ENCODE measurements at places on chromosomes 1 and 21.

- DNase-seq = peak; percentile 35
Observed at GRCh38 chr1:23577056-23578004, 18.0 kb upstream of the ID3 start.

- no peak for DNase-seq
Observed at GRCh38 chr21:46226920-46227599, 1.5 kb downstream of the LSS start.

GRCh38 chr1:226327761-226328162, 18.8 kb upstream of the LIN9 start:
- no peak for DNase-seq

- peak; percentile 59 for DNase-seq
Observed at GRCh38 chr21:31248598-31248997, 95.5 kb downstream of the TIAM1 start.

GRCh38 chr21:39097981-39098380, 85.3 kb downstream of the PSMG1 start:
- no peak for DNase-seq

DNA sequence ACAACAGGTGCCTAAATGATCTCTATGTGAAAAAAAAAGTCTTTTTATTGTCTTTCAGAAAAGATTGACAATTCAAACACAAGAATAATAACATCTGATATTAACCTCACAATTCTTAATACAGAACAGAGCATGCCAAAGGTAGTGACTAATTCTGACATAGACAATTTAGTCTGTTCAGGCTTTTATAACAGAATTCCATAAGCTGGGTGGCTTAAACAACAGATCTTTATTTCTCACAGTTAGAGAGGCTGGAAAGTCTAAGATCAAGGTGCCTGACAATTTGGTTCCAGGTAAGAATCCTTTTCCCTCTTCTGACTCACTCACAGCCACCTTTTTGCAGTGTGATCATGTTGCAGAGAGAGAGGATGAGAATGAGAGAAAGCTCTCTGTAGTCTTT, 27.0 kb downstream of the DPYD start:
- no peak for DNase-seq

DNA sequence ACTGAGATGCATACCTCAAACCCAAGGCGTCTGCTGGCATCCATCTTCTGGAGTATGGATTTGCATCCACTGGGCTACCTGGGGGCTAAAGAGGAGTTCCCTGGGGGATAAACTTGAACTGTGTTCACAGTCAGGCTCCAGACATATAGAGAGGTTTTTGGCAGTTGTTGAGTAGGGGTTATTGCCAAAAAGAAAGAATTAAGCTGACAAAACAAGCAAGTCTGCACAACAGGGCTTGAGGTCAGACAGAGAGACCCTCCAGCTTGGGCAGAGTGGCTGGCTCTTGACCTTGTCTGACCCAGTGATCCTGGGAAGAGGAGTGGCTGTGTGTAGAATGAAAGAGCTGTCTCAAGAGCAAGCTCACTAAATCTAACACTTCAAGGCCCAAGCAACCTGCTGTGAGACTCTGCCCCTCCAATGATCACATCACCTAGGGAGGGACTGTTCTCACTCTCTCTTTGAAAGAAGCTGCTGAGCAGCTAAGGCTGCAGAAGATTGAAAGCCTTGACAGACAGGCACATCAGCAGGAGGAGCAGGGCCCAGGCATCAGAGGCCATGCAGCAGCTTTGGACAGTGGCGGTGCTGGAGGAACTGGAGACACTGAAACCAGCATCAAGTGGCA, 61.5 kb downstream of the SYT2 start:
- DNase-seq = no peak

GRCh38 chr1:205963352-205964155, 20.3 kb upstream of the SLC26A9 start:
- no peak for DNase-seq

GRCh38 chr1:203364094-203364801, 13.3 kb upstream of the FMOD start:
- no peak for DNase-seq

GRCh38 chr1:60832367-60832766, 250.0 kb upstream of the NFIA start:
- no peak for DNase-seq

GRCh38 chr1:155049651-155050559, 1.2 kb upstream of the ADAM15 start:
- DNase-seq = no peak

DNA sequence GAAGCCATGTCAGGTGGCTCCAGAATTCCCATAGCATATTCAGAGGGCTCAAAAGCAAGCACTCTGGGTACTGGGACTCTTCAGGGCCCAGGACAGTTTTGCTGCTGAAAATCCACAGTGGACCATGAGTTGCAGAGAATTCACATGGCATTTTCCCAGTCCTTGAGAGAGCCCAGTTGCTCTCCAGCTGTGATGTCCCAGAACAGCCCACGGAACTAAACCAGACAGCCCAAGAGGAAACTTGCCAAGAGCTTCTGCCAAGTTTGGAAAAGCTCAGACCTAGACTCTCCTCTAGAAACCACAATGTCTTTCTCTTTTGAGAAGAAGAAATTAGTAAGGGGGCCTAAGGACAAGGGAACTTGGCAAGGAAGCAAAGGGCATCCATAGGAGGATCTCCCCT, 69.4 kb downstream of the RGS2 start:
- no peak for DNase-seq

DNA sequence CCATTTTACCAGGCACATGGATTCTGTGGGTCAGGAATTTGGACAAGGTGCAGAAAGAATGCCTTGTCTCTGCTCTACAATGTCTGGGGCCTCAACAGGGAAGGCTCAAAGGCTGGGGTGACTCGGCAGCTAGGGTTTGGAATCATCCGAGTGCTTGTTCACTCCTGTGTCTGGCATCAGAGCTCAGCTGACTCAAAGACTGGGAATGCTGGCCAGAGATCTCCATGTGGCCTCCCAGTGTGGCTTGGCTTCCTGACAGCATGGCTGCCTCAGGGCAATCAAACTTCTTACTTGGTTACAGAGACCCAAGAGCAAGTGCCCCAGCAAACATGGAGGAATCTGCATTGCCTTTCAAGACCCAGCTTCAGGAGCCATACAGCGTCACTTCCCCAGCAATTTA, 110.5 kb downstream of the TOMM20 start:
- peak; percentile 67 for DNase-seq

DNA sequence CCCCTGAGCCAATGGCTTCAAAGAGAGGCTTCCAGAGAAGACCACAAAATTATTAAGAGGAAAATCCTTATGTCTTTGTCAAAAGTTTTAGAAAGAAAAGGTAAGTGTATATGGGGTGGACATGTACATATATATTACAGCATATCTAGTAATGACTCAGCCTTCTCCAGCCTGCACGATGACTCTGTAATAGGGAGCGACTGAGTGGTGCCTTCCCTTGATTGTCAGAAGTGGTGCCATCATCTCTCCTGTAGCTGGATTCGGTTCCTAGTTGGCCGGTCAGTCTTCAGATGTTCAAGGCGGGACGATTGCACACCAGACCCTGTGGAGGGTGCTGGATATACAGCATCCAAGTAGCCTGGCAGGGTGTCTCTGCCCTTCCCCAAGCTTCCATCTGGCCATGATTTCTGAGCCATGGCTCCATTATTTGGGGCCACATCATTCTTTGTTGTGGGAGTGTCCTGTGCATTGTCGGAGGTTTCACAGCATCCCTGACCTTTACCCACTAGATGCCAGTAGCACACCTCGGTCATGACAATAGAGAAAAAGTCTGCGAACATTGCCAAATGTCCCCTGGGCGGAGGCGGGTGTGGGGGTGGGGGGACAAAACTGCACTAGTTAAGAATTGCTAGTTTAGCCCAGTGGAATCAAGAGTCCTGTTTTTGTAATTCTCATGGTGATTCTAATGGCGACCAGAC, 206.2 kb upstream of the KAZN start:
- DNase-seq = no peak

DNA sequence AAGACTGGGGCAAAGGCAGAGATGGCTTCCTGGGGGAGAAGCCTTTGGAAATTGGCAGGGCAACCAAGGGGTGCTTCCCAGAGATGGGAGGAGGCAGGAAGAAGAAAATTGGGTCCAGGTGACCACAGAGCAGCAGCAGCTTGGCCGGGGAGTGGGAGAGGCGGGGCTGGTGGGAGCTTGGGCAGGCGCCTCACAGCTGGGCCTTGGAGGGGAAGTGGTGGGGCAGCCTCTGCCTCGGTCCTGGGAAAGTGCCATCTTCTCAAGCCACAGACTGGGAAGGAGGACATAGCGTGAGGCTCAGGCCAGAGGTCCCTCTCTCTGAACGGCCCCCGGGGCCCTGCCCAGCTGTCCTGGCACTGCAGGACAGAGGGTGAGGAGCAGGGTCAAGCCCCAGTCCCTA, 24.0 kb upstream of the WASF2 start:
- no peak for DNase-seq

DNA sequence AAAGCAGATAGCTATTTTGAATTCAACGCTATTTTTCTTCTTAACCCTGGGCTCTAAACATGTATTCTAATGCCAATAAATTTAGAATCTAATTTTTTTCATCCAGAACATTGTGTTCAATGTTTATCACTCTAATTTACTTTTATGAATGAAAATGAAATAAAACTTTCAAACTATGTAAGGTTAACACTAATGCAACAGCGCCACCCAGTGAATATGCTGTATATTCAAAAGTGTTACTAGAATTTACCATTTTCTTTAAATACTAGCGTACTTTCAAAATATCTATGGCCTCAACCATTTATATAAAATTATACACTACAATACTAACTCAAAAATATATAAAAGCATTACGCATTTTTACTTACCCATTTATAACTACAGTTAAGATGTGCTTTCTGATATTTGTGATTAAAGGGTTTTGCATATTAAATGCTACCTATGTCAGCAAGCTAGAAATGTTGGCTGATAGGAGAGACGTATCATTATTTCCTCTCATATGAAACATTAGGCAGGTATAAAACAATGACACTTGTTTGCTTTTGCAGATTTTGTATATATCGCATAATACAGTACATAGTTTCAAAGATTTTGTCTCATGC, 5.9 kb upstream of the NUF2 start:
- DNase-seq = no peak

DNA sequence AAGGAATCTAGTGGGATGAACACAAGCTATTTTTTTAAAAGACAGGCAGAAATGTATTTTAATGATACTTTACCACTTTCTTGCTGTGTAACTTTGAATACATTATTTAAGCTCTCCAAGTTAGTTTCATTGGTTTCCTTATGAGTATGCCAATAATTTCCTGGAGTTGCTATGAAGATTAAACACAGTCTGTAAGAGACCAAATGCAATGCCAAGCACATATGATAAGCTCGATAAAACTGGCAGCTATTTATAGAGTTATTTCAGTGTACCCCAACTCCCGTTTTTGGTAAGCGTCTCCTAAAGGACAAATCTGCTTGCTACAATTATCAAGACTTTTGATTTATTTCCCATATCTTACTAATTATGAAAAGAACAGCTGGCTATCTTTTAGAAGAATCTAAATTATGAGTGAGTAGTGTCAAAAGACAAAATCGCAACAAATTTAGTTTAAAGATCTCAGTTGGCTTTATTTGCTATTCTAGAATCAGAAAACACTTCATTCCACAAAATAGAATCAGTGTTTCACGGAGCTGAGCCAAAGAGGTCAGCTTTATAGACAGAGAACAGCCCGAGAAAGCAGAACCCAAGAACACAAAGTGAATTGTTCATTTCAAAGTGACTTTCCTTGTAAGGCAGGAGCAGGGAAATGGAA, 7.2 kb upstream of the MAP10 start:
- DNase-seq = no peak

- no peak for DNase-seq
Observed at GRCh38 chr1:25011275-25011674, 81.2 kb upstream of the RUNX3 start.

DNA sequence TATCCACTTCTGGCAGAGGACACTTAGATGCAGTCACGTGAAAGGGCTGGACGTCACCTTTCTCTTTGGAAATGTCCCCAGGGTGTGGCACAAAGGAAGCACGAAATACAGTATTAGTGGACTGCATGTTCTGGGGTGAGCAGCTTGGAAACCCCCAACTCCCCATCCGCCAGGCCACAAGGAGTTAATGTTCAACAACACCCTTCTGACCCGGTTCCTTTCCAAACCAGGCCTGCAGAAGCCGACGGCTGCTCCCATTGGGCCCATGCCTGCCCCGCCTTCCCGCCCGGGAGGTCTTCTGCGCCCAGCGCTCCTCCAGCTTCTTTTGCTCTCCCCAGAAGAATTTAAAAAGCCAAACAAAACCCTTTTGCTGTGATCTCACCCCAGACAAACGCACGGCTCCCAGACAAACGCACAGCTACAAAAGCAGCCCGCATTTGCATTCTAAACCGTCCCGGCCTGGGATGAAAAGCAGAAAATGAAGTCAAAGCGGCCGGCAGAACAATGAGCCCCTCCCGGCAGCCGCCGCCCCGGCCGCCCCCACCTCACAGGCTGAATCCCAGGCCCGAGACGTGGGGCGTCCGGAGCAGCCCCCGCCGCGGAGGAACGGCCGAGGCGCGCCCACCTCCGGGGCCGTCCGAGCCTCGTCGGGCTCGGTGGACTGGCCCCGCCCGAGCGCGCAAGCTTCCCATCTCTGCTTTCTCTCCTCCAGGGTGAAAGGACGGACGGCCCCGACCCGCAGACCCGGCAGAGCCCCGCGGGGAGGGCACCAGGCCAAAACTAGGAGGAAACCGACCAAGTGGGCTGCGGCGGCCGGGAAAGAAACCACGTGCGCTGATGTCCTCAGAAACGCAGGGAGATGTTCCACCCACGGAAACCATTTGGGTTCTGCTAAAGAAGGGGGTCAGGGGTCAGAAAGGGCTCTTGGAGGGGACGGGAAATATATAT, 101.9 kb downstream of the PLPP3 start:
- no peak for DNase-seq

- no peak for DNase-seq
Observed at GRCh38 chr1:206770531-206771337, at the start of gene IL19. TSS of gene IL19 (plus strand) at chr1:206770773. CDS start at chr1:206836663, 65,890 bp downstream.

DNA sequence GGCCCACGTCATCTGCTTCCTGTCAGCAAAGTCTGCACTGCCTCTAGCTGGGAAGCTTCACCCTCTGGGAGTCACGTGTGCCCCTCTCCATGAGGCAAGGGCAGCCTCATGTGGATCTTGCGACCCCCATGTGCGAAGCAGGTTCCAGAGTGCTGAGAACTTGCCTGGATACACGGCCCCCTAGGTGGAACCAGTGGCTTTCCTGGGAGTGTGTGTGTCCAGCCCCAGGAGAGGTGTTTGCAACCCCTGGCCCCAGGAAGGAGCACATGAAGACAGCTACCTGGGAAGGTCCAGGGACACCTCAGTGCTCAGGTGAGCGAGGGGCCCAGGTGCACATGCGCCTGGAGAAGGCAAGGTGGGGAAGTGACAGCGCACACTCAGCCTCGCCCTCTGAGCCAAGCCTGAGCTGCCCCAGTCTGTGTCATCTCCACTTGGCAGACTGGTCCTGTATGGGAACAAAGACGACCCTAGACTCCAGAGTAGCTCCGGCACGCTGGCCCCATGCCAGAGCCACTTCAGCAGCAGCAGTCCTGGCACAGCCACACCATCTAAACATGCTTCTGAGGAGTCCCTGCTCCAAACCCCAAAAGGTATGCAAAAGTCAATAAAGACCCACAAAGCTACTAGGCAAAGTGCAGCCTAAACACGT, 8.9 kb downstream of the LSS start:
- no peak for DNase-seq

DNA sequence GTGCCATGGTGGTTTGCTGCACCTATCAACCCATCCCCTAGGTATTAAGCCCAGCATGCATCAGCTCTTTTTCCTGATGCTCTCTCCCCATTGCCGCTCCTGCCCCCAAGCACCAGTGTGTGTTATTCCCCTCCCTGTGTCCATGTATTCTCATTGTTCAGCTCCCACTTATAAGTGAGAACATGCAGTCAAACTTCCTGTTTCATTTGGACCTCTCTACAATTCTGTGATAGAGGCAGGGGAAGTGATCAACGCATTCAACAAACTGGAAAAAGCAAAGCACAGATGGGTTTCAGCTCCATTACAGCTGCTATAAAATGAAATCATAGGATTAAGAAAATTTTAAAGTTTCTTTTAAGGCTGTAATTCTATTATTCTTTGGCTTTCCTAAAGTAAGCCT, 23.3 kb upstream of the CD55 start:
- no peak for DNase-seq

Data from SW 1271 (cell line).